ENCODE measurements at places on chromosomes 5 and 9. TPM values are rescaled to one million over a fixed set of nuclear protein-coding genes. Genes with fewer than 3 reads are reported as not detected.

The PPP1R26 gene
- 12.4 TPM for total RNA-seq

DNA sequence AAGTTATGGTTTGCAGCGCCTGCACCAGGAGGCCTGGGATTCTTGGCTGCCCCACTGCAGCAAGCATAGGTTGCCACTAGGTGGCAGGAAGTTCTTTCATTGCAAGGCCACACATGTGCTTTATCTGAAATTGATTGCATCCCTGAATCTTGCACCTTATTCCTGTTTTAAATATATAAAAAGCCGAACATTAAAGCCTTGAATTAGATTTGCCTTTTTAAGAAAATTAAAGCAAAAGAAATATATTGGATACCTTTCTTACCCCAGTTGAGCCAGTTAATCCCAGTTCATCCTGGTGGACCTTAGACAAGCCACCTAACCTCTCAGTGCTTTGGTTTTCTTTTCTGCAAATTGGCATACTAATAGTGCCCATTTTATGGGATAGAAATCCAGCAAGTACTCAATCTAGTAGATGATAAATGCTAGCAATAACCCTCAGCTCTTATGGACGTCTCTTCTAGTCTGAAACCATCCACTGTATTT, 6.3 kb upstream of the TRMT10B start:
- DNase-seq: peak; percentile 64

DNA sequence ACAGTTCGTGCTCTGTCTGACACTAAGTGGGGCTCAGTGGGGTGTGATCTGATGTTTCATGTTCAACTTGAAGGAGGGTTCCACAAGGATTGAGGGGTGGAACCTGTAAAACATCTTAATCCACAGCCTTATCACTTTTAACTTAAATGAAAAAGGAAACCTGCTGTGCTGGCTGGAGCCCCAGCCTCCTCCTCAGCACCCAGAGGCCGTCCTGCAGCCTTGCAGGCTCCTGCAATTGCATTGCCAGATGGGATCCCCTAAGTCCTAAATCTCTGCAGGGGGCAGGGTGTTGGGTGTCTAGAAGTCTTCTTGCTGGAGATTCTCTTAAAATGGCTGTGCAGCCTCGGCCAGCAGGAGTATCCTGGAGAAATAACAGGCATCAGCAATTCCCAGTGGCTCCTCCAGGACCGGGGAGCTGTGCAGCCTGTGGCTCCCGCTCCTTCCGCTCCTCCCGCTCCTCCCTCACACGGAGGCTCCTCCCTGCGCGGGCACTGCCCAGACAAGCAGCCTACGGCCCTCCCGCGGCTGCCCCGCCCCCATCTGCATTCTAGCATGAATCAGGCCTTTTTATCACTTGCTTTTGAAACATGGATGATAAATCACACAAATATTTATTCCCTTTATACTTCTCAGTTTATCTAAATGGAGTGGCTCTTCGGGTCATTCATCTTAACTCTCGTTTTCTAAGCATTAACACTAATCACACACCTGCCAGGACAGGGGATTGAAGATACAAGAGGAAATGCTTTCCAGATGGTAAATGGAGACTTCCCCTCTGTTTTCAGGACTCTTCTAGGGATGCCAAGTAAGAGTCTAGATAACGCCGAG, 131.0 kb downstream of the ADAMTS16 start:
- no peak for DNase-seq

- no peak for DNase-seq
These were observed 54.1 kb downstream of the ERMP1 start for GRCh38 chr9:5778805-5779204.
